ENCODE measurements at places on chromosomes 3 and 15.

- DNase-seq = no peak
These were observed 79.8 kb downstream of the WNT7A start for GRCh38 chr3:13800064-13800463.

GRCh38 chr3:22450786-22451400 lies 699.9 kb upstream of the ZNF385D start:
- DNase-seq = no peak

DNA sequence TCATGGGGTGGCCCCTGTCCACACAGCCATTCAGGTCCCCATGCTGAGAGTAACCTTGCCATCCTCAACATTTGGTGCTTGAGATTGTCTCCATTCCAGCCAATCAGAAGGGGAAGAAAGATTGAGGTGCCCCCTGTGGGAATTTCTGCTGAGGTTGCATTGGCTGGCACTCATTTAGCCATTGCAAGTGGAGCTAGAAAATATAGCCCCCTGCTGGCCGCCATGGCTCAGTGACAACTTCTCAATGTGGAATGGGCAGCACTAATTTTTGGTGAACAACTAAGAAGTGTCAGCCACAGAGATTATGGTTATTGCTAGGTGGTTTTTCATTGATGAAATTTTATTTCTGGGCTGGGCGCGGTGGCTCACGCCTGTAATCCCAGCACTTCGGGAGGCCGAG lies 22.0 kb downstream of the COL6A6 start:
- peak; percentile 21 for DNase-seq

- DNase-seq = no peak
These were observed 8.6 kb upstream of the ITPKA start for GRCh38 chr15:41484937-41485625.

DNA sequence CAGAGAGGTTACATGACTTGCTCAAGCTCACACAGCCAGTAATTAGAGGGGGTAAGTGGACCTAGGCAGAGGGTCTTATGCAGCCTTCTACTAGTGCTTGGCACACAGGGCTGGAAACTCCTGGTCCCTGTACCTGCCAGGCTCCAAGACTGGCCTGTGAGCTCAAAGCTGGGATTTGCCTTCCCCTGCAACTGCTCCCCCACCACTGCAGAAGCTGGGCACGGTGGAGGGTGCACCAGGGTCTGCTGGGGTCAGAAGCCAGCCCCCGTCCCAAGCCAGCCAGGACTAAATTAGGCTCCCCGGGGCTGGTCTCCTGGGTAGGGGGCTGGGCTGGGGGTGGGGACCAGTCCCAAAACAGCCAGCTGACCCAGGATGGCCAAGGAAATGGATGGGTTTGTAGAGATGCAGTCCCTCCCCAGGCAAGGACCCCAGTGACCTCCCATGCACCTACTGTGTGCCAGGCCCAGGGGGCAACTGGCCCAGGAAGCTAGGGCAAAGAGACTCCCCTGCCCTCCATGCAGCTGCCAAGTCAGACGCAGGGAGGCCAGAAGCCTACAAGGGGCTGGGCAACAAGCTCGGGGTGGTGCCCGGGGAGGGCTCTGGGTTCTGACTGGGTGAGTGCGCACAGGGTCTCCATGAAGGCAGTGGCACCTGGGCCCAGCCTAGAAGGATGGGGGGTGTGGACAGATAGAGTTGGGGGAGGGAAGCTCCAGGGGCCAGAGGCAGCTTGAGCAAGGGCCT lies 51.8 kb upstream of the LINGO1 start:
- no peak for DNase-seq

GRCh38 chr3:134904776-134905646 lies 110.0 kb downstream of the EPHB1 start:
- no peak for DNase-seq

DNA sequence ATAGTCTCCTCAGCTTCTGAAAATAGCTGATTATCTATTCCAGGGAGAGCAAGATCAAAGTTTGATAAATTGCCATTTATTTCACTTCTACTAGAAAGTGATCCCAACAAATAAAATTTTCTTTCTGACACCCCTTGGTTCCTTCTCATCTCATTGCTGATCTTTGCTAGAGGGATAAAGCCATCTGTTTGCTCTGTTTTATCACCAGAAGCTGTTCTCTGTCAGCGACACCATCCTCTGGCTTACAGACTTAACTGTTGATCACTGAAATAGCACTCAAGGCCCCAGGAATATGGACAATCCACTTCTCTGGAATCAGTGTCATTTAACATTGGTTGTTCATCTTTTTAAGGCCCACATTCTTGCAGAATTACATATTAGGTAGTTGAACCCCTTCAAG lies 219.0 kb downstream of the LSAMP start:
- DNase-seq = no peak

DNA sequence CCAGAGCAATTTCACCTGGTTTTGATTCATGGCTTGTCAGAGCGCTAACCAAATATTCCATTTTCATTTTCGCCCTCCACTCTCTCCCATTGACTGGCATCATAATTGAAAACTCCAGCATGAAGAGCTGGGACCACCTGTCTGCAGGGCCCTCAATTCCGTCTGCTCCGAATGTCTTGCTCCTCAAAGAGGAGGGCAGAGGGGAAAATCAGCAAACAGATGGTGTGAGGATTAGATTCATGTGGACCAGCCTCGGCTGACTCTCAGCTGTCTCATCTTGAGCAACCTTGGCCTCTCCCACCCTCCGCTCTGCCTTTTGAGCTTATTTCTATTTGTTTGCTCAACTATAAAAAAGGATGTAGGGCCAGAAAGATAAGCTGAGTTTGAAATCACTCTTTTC lies 512.2 kb upstream of the PPP2R3A start:
- no peak for DNase-seq

- DNase-seq = no peak
These were observed 91.1 kb upstream of the TPM1 start for GRCh38 chr15:62951481-62951880.

DNA sequence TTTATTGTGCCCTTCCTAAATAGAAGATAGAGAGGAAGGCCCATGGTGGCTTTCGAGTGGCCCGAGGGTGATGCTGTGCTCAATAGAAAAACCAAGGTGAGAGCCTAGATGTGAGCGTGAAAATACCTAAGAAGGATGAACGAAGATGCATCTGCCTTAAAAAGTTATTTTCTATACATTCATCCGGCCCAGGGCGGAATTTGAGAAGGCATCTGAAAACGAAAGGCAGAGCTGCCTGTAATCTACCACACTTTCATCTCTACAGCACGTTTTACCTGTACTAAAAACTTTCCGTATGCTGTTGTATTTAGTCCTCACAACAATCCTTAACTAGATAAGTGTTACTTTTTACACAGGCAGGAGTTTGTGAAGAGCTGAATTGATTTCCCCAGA lies 1.4 kb downstream of the DUT start:
- peak; percentile 19 for DNase-seq

- DNase-seq = no peak
These were observed 33.5 kb downstream of the NTRK3 start for GRCh38 chr15:88223084-88223483.

DNA sequence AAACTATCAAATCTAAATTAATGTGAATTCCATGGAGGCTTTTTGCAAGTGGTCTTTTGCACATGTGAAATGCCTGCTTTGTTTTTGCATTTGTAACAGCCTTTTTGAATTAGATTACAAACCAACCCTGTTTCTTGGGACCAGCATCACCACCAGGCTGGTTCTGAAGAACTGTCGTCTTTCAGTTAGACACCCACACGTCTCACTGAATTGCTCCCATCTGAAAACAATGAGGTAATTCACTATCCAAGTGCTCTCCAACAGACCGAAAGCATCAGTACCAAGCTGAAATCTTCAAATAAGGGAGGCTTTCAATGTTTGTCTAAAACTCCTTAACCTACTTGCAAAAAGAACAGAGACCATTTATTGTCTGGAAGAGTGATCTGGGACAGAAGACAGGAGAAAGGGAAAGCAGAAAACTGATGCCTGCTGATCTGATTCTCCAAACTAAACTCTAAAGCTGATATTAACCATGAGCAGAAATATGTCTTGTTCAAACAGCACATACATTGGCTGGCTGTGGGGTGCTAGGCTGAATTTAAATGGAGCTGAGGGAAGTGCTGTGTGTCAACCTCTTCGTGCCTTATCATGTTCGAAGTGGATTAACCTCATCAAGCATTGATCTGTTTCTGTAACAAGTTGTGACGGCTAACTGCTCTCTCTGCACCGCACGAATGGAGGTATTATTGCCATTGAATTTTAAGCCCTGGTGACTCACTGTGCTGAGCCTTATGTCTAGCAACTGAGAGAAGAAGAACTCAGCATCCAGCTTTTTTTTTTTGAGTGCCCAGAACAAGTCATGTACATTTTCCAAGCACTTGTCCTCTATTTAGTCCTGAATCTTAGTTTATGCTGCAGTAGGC lies 213.7 kb upstream of the P2RY1 start:
- DNase-seq = no peak

DNA sequence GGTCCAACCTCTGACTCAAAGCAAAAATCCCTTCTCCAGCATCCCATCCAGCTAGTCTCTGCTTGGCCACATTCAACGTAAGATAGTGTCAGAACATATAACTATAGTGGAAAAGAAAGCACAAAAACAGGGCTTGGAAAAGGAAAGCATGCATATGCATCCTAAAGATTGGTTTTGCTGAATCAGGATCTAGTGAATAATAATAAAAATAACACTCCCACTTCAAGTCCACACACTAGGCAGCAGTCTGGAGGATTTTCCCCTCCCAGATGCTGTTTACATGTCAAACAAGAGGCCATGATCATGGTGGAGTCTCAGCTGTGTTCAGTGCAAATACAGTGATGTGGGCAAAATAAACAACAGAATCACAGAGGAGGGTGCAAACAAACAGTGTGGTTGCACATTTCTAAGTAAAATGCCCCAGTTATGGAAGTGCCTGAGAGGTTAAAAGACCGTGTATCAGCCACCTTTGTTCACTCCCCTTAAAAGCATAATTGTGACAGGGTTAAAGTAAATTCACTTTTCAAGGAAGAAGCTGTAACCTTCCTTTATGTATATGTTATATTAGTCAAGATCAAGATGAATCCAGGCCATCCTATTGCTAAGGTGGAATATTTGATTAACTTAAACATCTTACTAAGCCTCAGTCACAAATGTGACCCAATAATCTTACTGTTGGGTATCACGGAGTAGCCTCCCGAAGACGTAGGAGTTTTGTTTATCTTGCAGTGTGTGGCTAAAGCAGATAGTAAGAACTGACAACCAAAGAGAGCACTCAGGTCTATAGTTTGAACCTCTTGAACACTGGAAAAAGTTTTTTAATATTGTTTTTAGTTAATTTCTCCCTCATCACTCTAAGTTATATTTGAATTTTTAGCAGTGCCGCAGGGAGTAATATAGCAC lies 424.5 kb downstream of the SOX2 start:
- no peak for DNase-seq

DNA sequence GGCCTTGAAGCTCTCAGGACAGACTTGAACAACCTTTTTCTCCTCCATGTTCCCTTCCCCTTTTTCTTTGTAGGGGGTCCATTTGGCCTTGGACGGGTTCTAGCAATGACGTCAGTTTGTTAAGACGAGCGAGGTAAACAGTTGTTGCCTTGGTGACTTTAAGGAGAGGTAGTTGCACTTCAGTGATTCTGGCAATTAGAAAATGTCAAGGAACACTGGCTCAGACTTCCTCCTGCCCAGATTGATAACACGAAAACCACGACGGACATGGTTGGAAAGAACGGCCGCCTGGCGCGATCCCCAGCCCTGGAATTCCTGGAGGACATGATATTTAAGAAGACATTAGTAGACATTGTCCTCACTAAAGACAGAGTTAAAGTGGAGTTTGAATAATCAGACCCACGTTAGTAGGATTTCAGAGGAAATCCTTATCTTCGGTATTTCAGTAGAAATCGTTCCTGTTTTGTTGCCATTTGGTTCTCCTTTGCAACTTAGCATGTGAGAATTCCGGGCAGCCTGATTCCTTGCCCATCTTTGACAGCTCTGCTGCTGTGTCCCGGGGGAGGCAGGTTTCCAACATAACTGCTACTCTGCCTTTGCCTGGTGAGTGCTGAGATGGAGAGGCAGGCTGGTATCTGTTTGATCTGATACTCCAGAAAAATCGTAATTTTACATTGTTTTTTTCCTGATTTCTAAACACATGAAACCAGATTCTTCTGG lies 87.3 kb downstream of the ST6GAL1 start:
- DNase-seq = no peak

DNA sequence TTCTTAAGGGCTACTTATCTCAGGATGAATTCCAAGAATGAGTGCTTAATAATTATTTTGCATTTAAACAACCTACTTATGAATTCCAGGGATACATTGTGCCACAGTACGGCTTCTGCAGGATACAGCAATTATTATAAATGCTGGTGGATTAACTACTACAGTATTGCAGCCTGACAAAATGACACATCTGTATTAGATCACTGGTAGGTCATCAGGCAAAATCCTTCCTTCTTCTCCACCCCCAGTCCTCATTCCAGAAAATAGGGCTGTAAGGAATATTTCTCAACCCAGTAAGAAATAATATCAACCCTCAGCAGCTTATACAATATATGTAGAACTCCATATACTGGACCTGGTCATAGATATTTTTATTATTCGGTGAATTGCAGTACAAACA lies 79.3 kb upstream of the RORA start:
- DNase-seq = no peak

GRCh38 chr15:36284911-36285310 lies 294.5 kb upstream of the CDIN1 start:
- DNase-seq = no peak

DNA sequence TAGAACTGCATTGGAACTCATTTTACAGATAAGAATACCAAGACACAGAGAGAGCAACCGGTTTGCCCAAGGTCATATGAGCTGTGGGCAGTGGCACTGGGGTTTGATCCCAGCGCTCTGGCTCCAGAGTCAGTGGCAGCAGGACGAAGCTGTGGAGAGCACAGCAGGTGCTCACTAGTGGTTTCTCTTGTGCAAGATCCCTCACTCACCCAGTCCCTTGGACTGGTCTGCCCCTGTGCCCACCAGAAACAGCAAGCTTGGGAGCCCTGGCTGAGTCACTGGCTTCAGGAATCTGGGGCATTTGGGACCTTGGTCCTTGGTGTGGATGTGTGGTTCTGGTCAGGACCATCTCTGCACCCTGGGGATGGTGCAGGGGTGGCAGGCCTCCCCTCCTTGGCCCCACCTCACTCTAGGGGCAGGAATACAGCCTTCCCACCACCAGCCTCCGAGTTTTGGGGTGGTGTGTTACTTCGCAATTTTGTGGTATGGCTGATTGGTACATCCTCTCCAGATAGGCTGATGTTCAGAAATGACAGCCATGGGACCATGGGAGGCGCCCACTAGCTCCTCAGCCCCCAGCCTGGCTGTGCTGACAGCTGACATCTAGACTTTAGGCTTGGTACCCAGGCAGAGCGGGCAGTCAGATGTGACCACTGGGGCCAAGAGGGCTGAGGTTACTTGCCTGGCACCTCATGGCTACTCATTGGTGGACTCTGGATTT lies 104.6 kb downstream of the LSM3 start:
- no peak for DNase-seq

GRCh38 chr3:66483409-66483906 lies 17.4 kb downstream of the LRIG1 start:
- no peak for DNase-seq

GRCh38 chr15:29252234-29252633 lies 17.4 kb downstream of the NSMCE3 start:
- DNase-seq = no peak

DNA sequence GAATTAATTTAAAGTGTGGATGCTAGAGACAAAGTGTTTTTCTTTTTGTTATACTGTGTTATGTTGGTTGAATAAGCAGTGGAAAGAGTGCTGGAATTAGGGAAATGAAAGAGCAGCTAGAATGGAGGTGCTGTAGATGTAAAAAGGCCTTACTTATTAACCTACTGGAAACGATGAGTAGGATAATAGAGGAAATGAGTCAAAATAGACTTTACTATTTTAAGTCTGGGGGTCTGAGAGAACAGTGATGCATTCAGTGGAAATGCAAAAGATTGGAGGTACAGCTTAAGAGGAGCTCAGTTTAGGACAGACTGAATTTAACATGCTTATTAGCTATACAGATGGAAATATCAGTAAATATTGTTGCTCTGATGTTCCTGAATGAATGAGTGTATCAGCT lies 674.0 kb downstream of the OTOL1 start:
- DNase-seq = no peak
